Stimulated activated CD8-positive, alpha-beta memory T cell treated with anti-CD3 and anti-CD28 coated beads, Interleukin-15, amount 100 ng/mL, for 1 hour (primary cell): ENCODE measurements at places on chromosomes 1 and 21.

- DNase-seq: no peak
These were observed 1.0 kb upstream of the KCNC4 start for GRCh38 chr1:110208916-110209645.

DNA sequence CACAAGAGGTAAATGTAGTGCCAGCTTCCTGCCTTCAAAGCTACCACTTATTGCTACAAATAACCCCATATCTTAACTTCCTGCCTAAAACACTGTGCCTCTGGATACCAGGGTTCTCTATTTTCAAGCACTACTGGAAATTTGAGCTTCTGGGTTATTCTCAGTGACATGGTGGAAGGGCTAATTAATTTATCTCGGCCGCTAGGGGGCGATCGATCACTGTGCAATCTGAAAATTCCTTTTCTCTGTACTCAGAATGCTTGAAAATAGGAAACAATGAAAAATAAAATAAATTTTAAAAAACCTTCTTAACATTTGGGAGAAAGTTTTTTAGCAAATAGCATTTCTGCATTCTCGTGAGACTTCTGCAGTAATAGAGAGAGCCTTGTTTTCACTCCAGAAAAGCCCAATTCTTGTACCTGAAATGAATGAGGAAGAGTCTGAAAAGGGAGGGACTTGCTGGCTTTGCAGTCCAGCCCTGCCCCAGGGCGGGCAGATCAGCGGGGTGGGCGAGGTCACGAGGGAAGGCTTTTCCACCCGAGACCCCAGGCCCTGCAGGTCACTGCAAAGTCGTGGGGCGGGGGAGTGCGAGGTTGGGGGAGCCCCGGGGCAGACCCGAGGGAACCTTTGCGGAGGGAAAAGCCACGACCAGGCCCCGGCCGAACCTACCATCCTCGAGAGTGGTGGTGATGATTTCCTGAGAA is 276.7 kb downstream of the PCP4 start:
- peak; percentile 2 for DNase-seq

GRCh38 chr1:151513626-151514121 is 2.5 kb downstream of the CGN start:
- DNase-seq: no peak

DNA sequence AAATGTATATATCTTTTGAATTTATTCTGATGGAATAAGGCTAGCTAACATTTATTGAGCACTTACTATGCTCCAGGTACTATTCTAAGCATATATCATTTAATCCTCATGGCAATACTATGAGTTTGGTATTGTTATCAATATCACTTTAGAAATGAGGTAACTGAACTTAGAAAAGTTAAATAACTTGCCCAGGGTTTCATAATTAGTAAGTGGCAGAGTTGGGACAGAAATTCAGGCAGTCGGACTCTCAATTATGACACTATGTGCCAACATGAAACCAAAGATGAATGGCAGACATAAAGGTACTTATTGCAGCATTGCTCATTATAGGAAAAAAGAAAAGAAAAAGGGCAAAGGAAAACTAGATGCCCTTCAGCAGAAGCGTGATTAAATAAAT is 48.2 kb downstream of the RAB3GAP2 start:
- DNase-seq: no peak

DNA sequence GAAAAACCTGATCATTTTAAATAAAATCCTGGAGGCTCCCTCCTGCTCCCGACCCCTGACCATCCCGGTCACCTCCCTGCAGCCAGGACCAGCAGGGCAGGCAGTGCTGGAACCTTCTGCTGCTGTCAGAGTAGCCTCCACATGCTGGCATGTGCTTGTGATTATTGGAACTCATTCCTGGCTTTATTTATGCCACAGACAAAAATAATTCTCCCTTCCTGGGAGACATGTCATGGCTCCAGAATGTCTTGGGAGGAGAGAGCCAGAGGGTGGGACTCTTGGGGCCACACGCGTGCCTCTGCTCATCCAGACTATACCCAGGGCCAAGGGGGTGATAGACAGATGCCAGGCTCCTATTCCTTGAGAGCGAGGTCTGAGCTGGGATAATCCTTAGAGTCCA is 183.6 kb upstream of the RAB4A start:
- no peak for DNase-seq

- DNase-seq: no peak
These were observed 199.0 kb upstream of the DPYD start for GRCh38 chr1:98119796-98120195.

DNA sequence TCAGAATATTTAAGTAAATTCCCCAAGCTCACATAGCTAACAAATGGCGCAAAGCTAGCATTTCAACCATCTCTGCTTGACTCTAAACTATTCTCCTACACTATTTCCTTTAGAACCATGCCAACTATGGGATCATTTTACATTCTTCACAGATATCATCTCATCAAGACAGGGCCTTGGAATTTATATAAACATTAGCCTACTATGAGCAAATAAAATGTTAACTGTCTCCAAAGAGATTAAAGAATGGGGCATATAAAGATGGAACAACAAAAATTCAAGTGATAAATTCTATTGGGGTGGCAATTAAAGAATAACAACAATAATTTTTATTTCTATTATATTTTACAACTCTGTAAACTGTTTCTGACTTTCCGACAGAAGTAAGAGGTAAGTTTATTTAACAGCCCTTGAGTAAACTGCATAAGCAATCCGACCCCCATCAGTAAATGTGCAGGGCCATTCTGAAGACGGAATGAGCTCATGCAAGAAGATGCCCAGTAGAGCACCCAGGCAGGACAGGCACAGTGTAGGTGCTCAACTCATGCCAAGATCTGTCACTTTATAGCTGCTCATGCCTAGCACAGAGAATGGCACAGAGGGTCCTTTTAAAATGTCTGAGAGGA is 261.9 kb downstream of the VAV3 start:
- no peak for DNase-seq

DNA sequence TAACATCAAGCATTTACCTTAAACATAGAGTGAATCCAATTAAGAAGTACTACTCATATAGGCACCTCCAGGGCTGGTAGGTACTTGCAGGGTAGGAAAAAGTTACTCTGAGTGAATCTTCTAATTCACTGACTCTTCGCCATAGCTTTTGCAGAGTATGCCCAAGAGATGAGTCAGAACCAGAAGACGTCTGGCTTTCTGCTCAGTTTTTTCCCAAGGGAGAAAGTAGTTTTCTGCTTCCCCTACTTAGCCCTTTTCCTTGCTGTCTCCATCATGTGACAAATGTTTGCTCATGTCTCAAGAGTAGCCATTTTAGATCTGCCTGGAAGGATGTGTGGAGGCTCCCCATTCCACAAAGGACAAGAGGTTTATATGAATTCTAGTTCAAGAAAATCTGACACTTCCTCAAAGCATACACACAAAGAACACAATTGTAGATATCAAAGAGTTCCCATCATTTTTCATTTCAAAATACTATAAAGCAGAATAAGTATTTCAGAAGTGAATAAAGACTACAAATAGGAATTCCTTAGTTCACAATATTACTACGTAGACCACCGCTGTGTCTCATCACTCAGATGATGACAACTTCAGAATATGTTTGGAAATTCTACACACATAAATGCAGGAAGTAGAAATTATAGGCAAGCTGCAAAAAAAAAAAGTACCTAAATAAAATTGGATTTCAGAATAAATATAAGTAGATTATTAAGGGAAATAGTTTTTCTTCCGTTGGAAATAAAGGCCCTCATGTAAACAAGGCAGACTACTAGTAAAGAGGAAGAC is 98.5 kb downstream of the ASH1L start:
- DNase-seq: no peak

DNA sequence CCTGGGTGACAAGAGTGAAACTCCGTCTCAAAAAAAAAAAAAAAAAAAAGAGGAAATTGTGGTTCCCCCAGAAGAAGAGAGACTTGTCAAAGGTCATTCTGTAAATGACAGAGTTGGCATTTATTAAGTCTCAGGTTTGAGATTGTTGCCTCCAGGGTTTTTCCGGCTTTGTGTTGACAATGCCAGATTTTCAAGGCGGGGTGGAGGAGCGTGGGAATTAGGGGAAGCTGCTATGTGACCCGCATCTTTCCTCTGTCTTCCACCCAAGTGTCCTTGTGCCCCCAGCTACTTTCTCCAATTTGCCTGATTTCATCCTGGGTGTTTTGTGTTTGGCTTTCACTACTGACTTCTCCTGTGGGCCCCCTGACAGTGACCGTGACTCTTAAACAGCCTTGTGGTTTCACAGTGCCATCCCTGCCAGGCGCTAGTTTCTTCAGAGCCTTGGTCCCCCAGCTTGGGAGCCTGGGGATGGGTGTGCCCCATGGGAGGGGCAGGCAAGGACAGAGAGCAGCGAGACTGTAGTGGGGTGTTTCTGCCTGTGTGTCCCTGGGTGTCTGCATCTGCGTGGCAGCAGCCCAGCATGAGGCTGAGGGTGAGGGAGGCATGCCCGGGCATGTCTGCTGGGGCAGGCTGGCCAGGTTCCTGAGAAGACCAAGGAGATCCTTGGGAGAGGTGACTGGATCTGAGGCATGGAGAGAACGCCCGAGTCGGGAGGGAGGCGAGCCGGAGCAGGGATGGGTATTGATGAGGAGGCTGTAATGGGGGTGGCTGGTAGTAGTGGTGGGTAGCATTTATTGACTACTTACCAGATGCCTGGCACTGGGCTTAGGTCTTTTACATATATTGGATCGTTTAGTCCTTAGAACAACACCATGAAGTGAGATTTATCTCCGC is 46.3 kb downstream of the IER5 start:
- no peak for DNase-seq

DNA sequence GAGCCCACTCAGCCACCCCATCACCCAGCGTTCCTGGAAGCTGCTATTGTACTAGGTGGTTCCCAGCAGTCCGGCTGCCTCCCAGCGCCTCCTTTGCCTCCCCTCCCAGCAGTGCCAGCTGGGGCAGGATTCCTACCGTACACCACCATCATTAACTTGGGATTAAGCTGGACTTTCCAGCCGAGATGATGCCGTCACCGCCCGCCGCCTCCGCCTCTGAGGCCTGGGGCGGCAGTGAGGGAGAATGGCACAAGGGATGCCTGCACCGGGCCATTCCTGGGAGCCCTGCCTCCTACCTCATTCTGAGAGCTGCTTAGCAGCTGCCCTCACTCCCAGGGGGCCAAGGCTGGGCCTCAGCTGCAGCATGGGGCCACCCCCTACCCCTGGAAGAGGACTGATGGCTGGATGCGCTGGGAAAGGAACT is 13.2 kb downstream of the CNTN2 start:
- no peak for DNase-seq

DNA sequence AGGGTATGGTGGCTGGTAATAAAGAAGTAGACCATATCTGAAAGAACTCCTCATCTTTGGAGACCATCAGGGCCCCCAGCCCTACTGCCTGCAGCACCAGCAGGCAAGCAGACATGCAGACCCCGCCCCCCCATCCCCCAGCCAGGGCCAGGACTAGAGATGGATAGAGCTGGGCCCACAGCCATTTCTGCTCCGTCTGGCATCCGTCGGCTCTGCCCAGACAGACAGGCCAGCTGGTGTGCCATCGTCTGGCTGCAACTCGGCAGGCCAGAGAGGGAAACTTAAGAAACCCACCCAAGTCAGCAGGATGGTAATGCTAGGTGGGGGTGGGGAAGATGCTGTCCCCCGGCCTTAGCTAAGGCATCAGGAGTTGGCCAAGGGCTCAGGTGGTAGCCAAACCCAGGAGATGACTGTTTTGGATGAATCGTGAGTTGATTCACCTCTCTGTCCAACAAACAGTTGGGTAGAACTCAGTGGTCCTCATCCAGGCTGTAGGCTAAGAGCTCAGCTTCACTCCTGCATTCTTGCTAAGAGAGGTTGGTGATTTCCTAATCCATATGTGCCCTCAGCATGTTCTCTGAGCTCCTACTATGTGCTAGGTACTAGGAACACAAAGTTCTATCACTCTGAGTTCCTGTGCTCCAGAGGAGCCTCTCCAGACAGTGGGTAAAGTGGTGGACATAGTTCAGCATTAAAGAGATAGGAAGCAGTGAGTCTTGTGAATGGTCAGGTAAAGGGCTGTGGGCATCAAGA is 23.2 kb upstream of the TMEM222 start:
- no peak for DNase-seq

DNA sequence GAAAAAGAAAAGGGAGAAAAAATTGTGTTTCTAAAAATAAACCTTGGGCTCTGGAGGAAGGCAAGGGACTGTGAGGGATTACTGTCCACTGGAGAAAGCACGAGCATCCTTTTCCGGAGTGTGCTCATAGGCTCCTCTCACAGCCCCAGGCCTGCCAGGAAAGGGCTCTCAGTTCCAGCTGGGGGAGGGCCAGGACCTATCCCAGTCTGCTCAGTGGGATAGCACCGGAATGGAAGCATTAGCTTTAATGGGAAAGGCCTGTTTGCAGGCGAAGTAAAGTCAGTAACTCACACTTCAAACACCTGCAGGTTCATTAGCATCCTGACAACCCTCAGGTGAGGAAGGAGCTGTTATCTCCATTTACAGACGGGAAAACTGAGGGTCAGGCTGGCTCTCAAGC is 113.9 kb upstream of the USP24 start:
- DNase-seq: no peak
